ENCODE measurements at places on chromosomes 3 and 15.
A peak's percentile ranks its signal among the peaks of the same experiment; 100 is the strongest.

GRCh38 chr15:75570126-75570845 is 8.8 kb downstream of the PTPN9 start:
- DNase-seq = no peak

- DNase-seq = peak; percentile 91
Measured at GRCh38 chr3:184656829-184657681, 54.8 kb downstream of the MAGEF1 start.

DNA sequence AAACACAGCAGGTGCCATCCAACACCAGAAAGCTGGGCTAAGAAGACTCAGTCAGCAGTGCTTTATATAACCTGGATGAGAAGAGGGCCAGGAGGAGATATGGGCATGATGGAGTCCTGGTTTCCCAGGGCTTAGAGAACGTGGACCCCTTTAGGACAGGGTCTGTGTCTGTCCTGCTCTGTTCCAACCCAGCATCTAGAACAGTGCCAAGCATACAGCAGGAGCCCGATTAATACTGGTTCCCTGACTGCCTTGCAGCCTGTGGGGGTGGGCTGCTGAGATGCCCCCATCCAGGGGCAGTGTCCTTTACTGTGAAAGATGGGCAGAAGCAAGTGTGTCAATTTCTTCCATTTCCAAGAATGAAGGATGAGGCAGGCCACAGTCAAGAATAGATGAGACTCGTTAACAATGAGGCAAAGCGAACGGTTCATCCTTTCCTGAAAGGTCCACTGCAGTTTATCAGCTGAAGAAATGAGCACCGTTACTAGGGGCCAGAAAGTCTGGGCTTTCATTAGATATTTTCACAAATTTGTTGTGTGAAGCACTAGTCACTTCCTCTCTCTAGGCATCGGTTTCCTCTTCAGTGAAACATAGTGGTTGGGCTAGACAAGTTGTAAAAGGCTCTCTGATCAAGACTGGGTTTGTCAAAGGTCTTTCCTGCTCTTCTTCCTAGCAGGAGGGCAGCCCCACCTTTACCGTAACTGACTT is 72.0 kb upstream of the HERC1 start:
- DNase-seq = no peak

DNA sequence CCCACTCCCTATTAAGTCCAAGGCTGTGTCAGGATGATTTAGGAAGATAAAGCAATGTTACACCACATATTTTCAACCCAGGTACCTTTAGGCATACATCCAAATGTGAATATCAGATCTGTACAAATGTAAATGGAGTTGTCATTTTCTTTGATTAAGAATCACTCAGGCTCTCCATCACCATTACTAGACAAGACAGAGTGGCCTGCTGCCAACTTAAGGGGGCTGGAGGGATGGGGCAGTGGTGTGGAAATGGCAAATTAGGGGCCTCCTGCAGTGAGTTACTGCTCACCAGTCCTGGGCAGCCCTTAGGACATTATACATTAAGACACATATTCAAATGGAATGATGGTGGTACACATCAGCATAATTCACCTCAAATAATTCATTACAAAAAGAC is 211.0 kb downstream of the TNIK start:
- no peak for DNase-seq

- no peak for DNase-seq
Measured at GRCh38 chr3:72160351-72160750, 375.4 kb upstream of the PROK2 start.

DNA sequence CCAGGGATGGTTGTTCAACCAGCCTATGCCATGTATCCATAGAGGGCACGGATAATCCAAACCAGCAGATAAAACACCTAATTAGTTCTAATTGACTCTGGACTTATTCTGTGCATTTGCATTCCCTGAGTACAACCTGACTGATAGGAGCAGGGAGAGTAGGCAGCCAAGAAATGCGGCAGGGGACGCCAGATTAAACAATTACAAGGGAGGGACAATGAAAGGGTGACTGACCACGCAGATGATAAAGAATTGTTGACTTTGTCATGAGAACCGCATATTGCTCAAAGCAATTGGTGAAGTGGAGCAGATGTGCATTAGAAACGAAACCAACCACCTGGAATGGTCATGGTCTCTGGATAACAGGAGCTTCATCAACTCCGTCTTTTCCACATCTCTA is 369.1 kb upstream of the FRG2C start:
- no peak for DNase-seq

- DNase-seq = no peak
Measured at GRCh38 chr3:37626736-37627565, 234.7 kb upstream of the CTDSPL start.

DNA sequence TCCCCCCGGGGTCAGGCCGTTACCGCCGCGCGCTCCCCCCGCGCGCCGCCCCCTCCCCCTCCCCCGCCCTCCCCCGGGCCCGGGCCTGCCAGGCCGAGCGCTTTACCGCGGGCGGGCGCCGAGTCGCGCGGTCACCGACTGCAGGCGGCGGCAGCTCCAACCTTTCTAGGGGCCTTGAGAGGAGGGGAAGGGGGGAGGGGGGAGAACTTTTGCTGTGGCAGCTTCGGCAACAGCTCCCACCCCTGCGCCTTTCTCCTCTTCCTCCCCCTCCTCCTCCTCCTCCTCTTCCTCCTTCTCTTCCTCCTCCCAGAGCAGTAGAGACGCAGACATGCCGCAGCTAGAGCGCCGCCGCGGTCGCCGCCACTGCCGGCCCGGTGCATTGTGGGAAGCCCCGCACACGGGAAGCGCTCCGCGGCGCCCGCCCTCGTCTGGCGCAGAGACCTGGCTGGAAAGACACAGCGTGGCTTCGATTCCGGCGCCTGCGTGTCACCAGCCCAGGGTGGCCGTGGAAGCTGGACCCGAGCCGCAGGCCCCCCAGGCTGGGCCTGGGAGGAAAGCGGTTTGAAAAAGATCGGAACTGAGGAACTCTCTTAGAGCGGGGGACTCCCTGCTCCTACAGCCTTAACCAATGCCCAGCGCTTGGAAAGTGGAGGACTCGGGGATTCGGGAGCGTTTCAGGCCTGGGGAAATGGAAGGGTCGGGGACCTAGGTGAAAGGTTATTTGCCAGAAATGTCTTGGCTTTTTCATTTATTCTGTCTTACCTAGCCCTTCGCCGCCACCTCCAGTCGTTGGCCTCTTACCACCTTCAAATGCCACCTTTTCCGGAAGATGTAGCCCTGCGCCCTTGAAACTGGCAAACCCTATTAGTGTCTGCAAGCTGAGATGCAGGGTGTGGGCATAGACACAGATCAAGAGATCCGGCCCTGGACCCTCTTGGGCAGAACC is at the start of gene ZNF148:
TSS of gene ZNF148 (minus strand) at position 330 of the 946 bp plus-strand sequence. CDS start 61,685 bp downstream, outside the sequence.
- peak; percentile 87 for DNase-seq

DNA sequence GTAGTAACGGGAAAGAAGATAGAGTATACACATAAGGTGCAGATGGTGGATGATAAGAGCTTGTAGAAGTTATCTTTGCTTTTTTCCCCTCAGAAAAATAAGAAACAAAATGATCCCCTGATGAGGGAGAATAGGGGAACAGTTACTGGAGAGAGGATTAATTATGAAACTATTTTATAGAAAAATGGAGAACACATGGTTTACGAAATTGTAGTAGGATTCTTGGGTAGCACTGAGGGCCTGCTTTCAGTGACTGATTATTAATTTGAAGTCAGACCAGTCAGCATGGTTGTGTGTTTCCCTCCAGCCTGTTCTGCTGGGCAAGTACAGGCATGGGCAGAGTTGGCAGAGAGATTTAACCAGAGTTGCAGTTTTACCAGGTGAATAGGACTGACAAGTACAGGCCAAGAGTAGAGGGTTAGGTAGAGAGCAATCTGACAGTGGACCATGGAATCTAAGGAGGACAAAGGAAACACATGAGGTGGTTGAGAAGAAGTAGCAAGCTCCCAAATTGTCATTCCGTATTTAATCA is 5.9 kb downstream of the SLC49A4 start:
- DNase-seq = no peak

DNA sequence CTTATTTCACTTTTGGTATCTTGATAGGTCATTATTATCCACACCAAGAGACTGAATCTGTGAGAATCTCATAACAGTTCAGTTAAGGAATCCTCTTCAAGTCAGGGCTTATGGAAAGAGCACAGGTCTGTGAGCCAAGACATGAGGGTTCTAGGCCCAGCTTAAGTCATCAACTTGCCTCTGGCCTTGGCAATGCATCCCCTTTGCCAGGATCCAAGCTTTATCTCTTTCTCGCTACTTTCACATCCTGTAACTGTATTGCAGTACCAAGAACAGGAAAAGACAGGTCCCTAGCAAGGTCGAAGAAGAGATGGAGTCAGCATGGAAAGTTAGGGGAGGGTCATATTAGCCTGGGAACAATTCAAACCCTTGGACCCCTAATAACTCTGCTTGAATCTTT is 13.5 kb upstream of the APOD start:
- no peak for DNase-seq

- no peak for DNase-seq
Measured at GRCh38 chr3:64832098-64832497, 144.3 kb upstream of the ADAMTS9 start.

- DNase-seq = no peak
Measured at GRCh38 chr3:13123013-13123654, 49.9 kb upstream of the IQSEC1 start.

DNA sequence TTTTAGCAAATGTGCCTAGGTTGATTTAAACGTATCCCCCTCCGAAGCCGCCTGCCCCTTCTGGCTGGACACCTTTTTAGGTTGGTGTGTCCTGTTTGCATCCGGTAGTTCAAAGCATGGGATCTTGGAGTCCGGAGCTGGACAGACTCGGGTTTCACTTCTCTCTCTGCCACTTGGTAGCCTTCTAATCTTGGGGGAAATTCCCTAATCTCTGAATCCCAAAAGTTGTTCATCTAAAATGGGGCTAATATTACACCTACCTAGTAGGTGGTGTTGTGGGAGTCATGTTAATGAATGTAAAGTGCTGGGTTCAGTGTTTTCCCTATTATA is 760 bp downstream of the FANCI start:
- DNase-seq = peak; percentile 63

DNA sequence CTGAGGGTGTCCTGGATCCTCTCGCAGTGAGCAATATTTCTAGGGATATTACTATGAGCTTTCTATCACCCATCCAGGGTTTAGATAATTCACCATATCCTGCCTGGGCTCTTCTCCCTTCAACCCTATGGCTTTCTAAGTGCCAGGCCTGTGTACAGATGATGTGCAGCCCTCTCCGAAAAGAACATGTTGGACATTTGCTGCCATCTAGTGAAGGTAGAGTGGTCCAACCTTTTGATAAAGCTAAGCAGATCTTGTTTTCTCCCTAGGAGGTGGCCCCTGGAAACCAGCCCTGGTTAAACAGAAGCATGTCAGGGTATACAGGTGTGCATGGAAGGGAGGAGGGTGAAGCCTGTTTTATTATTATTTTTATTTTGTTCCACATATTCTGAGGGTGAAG is 27.9 kb upstream of the SCN10A start:
- peak; percentile 55 for DNase-seq

DNA sequence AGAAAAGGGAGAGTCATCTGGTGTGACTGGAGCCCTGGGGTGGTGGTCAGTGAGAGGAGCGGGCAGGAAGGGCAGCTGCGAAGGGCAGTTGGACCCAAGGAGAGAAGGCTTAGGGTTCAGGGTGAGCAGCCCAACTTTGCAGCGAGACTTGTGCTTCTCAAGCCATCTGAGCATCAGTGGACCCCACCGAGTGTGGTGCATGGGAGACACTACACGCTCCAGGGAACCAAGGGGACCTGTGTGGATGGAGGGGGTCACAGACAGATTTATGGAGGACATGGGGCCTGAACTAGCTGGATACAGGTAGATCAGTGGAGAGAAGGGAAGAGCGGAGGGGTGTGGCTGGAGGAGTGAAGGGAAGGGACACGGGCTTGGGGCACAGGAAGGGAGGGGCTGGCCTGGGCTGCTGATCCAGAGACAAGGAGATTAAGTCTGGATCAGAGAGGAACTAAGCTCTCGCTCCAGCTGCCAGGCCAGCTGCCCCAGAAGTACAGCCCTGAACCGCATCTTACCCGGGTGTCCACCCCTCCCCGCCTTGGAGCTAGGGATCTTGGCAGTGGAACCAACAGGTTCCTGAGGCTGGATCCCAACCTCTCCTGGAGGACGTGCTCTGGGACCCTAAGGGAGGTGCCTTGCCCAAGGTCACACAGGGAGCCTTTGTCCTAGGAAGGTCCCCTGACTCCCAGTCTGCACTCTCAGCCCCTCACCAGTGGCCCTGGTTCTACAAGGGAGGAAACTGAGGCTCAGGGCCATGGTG is 120.5 kb downstream of the CORO2B start:
- DNase-seq = no peak

DNA sequence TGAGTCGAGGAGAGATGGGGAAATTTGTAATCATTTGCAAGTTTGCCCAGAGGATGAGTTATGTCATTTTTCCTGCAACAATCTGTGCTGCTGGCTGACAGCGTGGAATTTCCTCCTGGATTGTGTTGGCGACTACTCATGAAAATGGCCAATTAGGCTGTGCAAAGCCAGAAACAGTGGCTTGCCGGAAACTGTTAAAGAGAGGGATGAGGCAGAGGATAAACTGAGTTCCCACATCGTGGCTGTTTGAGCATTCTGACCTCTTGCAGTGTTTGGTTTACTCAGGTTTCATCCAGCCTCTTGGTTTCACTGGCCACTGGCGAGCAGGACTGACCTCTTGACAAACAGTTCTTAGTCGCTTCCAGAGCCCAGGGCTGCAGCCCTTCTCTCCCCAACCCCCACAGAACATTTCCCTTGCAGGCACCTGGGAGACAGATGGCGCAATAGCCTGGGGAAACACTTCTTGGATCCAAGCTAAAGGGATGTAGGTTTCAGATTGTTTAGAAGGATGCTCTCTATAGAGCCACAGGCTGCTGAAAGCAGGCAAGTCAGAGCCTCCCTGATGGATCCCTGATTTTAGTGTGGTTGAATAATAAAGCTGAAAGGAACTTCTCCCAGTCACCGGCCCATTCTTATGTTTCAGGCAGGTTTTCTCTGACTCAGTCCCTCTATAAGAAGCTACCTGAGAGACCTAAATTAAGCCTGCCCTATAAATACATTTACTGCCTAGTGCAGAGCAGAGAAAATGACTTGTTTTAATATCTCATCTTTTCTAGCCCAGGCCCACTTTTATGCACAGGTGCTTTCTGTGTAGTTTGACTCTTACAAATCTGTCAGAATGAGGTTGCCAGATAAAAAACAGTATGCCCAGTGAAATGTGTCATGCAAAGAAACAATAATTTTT is 92.8 kb upstream of the UBE2E1 start:
- peak; percentile 91 for DNase-seq

DNA sequence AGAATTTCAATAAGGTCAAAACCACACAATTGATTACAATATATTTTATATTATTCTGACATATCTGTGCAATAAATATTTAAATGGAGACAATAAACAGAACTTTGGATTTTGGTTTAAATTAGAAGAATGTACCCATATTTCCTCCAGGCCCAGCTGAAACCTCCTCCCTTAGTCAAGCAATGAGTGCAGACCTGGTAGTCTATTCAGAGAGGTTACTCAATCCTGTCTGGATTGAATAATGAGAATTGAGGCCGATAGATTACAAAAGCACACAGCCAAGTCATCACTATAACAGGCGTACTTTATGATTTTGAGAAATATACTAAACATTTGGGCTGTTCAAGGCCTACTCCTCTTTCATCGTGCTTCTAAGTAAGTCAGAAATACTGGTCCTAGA is 114.5 kb upstream of the STRIT1 start:
- no peak for DNase-seq

DNA sequence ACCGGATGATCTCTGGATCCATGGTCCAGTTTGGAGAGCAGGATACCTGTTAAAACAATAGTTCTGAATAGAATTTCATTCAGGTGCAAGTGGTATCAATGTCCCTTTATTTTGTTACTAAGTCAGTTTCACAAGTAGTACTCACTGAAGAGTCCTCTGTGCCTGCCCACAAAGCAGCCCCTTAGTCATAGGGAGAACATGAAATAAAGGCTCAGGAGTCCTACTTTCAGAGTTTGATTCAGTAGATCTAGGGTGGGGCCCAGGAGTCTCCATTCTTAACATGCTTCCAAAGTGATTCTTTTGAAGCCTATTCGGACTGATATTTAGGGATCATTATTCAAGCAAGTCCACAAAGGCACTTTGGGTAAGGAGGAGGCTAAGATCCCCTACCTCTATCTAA is 79.8 kb upstream of the ACKR4 start:
- DNase-seq = no peak
